Peyer's patch (tissue), 4 donors: ENCODE measurements at places on chromosomes 11 and 22.

DNA sequence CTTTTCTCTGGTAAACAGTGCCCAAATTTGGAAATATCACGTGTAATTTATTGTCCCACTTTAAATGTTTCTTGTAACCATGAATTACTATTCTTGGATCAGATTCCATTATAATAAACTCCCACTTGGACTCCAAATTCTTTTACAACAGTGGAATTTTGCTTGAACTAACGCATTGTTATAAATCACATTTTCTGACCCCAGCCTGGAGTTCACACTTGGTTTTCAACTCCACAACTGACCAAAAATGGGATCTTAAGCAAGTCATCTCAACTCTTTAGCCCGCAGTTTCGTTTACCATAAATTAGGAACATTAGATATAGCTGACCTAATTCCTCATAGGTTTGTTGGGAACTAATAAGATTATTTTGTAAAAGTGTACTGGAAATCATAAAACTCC lies 336.8 kb upstream of the NCAM1 start:
- DNase-seq: no peak

DNA sequence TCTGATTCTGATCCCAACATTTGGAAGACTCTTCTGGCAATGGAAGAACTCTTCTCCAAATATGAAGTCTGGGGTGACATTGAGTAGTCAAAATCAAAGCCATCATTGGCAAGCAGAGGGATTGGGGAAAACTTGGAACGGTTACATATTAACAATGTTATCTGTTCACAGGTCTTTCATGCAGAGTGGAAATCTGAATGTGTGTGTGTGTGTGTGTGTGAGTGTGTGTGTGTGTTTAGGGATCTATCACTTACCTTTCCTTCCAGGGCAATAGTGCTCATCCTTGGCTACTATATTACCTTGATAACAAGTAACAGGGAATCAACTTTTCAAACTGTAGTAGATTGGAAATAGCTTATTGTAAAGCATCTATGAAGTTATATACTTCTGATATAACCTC lies 55.3 kb downstream of the EHF start:
- no peak for DNase-seq

DNA sequence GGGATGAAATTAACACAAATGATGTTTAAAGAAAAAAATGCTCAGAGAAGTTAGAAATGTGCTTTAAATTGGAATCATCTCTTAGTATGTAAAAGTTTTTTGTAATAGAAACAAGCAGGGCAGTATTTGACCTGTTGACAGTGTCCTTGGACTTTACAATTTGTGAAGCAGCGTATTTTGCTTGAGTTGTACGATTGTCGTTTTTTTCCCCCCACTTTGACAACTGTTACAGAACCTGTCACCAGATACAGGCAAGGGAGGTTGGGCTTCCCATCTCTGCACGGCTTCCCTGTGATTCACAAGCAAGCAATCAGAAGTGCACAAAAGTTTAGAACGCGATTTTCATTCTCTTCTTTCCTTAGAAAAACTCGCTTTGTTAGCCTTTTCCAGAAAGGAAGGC lies 8.9 kb downstream of the PPARA start:
- DNase-seq: no peak

GRCh38 chr11:61028135-61028729 lies 56.8 kb downstream of the CD6 start:
- peak; percentile 80 for DNase-seq

- DNase-seq: peak; percentile 32
These were observed 11.9 kb downstream of the BAIAP2L2 start for GRCh38 chr22:38098410-38099249.

DNA sequence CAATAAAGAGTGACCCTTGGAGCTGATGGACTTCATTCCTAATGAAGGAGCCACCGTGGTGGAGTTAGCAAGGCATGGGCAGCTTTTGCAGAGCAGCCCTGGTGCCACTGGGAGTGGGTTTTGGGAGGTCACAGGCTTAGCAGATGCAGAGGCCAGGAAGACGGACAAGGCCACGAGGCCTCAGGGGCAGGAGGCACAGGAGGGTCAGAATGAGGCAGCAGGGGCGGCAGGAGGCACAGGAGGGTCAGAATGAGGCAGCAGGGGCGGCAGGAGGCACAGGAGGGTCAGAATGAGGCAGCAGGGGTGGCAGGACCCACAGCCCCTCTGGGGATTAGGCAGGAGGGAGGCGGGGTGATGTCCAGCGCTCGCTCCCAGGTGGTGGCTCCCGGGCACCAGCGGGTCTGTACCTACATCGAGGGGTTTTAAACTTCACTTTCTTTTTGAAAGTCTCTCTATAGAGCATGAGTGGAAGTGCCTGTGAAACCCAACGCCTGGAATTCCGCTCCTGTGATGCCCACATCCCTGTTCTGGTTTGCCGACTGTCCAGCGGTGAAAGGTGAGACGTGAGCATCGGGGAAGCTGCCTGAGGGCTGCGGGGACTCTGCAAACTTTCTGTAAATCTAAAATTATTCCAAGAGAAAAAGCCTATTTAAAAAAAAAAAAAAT lies 521.6 kb downstream of the BRD1 start:
- DNase-seq: peak; percentile 37
